ENCODE measurements at places on chromosomes 2 and 18.

DNA sequence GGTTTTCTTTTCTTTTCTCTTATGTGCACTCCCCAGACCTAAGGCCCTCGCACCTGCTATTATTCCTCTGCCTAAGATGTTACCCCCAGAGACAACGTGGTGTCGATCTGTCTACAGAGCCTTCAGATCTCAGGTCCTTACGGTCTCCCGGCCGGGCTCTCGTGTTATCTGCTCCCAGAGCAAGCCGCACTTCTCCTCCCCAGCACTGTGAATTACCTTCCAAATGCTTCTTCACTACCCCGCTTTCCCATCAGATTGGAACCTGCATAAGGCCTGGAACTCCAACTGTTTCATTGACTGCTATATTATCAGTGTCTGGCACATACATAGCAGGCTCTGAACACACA is 71.2 kb upstream of the ODC1 start:
- DNase-seq, result no peak

GRCh38 chr2:46377101-46377581 is 79.9 kb downstream of the EPAS1 start:
- DNase-seq, result no peak

GRCh38 chr2:121398853-121399252 is 113.9 kb upstream of the TFCP2L1 start:
- DNase-seq, result no peak

GRCh38 chr2:96345438-96345837 is 9.9 kb downstream of the NCAPH start:
- DNase-seq, result no peak
